Mucosa of descending colon (tissue), 3 donors: ENCODE measurements at places on chromosomes 1 and 21.

DNA sequence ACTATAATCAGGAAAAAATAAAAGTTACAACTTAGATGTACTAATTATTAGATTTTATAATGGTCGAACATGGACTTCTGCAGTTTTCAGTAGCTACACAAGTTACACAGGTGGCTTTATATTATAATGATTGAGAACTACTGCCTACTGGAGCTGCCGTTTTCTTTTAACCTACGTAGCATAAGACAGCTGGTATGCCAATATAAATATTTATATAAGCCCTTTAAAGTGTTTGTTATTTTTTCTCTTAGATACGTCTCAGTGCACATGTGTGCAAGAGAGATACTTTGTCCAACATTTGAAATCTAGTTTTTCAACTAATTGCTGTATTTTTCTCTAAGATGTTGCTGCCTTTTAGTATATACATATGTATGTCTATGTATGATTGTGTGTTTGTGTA lies 42.4 kb downstream of the PDC start:
- DNase-seq, result no peak

- DNase-seq, result peak; percentile 30
Observed at GRCh38 chr1:41517062-41517438, 32.6 kb upstream of the EDN2 start.

DNA sequence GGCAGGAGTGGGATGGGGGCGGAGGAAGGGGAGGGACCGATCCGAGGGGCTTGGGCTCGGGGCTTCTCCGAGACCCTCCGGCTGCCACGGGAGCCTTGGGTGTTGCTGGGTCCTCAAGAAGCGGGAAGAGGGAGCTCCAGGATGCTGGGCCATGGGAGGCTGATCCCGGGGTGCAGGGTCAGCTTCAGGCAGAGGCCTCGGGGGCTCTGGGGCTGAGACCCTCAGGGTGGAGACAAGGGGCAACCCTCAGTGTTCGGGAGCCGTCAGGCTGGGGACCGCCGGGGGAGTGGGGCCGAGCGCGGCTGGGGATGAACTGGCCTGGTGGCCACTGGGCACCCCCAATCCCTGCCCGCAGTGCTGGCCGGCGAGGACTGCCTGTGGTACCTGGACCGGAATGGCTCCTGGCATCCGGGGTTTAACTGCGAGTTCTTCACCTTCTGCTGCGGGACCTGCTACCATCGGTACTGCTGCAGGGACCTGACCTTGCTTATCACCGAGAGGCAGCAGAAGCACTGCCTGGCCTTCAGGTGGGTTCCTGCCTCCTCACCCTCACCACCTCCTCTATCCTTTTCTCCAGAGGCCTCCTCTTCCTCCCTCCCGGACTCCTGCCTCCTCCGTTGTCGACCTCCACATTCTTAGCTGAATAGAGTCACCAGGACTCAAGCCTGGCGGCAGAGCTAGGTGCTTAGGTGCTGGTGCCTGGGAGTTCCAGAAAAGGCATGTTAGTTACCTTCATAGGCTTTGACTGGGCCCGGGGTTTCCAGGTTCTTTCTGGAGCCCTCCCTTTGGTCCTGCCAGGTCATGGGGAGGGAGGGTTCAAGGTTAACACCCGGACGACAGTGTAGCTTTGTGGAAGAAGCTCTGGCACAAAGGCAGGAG lies 631 bp downstream of the SHISA4 start:
- no peak for DNase-seq

- no peak for DNase-seq
Observed at GRCh38 chr1:114145504-114146151, 8.0 kb downstream of the SYT6 start.

DNA sequence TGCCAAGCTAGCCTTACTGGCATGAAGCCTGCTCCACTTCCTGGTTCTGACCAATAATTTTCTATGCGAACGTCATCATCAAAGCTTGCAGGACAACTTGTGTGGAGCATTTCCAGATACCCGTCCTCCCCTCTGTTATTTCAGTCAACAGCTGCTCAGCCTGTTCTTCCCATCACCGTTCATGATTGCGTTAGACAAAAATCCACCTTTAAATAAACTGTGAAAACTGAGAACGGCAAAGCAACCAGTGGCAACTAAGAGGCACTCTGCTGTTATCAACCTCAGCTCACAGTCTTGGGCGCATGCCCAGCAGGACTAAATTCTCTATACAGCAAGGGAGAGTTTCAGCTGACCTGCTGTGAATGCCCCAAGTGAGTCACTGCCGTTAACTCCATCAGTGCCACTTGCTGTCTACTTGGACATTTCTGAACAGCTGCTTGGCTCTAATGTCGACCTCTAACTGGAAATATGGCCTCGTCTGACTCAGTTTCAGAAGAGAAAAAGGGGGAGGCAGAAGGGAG lies 207.4 kb upstream of the RUNX1 start:
- peak; percentile 79 for DNase-seq

GRCh38 chr1:20485527-20486456 lies at the start of gene CAMK2N1:
Gene CAMK2N1, minus strand, starts transcription at chr1:20486210. Its CDS starts 831 bp downstream, at chr1:20485379.
- DNase-seq, result peak; percentile 87

DNA sequence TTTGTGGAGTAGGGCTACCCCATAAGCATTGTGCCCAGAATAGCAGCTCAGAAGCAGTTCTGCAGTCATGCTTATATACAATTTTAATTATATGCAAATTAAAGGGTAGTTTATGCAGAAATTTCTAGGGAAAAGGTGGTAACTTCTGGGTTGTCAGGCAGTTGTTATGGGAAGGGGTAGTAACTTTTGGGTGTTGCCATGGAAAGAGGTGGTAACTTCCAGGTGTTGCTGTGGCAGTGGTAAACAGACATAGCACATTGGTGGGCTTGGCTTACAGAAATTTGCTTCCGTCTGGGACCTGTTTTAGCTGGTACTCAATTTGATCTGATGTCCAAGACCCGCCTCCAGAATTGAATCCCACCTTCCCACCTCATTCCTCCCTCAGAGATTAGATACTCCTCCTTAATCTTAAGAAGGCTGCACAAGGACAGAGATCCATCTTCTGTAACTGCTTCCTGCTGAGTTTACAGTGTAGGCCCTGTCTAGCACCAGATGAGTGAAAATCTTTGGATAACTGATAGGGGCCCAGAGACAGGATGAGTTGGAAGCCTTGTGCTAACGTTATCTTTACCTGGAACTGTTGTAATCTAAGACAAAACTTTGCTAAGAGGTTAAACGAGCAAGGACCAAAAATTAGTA lies 26.7 kb downstream of the SUCO start:
- no peak for DNase-seq

- no peak for DNase-seq
Observed at GRCh38 chr1:12099610-12100009, 36.5 kb downstream of the TNFRSF8 start.

GRCh38 chr1:43414634-43415223 lies 25.0 kb downstream of the SZT2 start:
- no peak for DNase-seq

DNA sequence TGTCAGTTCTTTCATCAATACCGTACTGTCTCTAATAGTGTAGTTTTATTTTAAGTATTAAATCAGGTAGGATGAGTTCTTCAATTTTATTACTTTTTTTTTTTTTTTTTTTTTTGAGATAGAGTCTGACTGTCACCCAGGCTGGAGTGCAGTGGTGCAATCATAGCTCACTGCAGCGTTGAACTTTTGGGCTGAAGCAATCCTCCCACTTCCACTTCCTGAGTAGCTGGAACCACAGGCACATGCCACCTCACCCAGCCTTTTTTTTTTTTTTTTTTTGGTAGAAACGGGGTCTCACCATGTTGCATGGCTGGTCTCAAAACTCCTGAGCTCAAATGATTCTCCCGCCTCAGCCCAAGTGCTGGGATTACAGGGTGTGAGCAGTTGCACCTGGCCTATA lies 44.3 kb downstream of the INAVA start:
- no peak for DNase-seq

GRCh38 chr1:85316321-85316720 lies 39.9 kb upstream of the BCL10 start:
- DNase-seq, result no peak

GRCh38 chr21:30248844-30249243 lies 32.9 kb upstream of the CLDN8 start:
- DNase-seq, result no peak

GRCh38 chr1:37509181-37509580 lies 5.4 kb downstream of the MEAF6 start:
- DNase-seq, result no peak

DNA sequence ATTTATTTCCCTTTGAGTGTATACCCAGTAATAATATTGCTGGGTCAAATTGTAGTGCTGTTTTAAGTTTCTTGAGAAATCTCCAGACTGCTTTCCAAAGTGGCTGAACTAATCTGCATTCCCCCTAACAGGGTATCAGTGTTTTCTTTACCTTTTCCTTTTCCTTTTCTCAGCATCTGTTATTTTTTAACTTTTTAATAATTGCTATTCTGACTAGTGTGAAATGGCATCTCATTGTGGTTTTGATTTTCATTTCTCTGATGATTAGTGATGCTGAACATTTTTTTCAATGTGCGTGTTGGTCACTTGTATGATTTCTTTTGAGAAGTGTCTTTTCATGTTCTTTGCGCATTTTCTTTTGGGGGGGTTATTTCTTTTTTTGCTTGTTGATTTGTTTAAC lies 374.9 kb upstream of the BRINP3 start:
- no peak for DNase-seq

DNA sequence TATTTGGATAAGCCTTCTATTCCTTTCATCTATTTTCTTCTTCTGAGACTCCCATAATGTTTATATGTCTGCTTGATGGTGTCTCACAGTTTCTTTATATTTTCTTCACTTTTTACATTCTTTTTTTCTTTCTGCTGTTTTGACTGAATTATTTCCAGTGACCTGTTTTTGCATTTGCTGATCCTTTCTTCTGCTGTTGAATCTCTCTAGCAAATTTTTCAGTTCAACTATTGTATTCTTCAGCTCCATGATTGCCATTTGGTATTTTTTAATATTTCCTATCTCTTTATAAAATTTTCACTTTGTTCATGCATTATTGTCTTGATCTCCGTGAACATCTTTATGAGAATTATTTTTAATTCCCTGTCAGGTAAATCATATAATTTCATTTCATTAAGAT lies 122.3 kb upstream of the ST6GALNAC5 start:
- no peak for DNase-seq
